WTC11 (cell line): ENCODE measurements at places on chromosomes 1 and 21.
A peak's percentile ranks its signal among the peaks of the same experiment; 100 is the strongest.

- no peak for DNase-seq
These were observed 22.3 kb upstream of the ZZZ3 start for GRCh38 chr1:77704736-77705135.

DNA sequence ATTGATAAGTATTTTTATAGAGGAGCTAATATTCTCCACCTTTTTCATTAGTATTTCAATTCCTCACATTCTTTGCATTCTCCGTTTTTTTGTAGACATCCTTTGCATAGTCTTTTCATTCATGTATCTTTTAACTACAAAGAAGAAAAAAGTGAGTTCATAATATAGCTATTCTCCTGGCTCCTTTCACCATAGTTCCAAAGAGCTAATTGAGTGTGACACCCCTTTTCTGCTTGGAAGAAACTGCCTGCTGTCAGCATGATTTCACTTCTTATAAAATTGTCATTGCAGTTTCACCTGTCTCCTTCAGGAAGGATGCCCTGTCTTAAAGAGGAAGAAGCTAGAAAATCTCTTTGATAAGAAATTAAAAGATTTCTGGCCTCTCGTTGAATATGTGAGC is 991.1 kb downstream of the KCNT2 start:
- no peak for DNase-seq

DNA sequence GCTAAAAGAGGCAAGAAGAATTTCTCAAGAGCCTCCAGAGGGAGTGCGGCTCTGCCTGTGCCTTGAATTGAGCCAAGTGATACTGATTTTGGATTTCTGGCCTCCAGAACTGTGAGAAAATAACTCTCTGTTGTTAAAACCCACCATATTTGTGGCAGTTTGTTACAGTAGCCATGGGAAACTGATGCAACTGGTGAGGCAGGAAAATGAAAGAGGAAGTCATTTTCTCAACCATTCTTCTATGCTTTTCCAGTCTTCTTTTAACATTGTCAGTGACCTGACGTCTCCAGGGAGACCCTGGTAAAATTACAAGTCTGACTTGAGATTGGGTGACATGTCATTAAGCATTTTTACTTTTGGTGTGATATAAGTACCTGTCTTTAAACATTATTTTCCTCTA is 5.8 kb downstream of the OR6P1 start:
- no peak for DNase-seq

DNA sequence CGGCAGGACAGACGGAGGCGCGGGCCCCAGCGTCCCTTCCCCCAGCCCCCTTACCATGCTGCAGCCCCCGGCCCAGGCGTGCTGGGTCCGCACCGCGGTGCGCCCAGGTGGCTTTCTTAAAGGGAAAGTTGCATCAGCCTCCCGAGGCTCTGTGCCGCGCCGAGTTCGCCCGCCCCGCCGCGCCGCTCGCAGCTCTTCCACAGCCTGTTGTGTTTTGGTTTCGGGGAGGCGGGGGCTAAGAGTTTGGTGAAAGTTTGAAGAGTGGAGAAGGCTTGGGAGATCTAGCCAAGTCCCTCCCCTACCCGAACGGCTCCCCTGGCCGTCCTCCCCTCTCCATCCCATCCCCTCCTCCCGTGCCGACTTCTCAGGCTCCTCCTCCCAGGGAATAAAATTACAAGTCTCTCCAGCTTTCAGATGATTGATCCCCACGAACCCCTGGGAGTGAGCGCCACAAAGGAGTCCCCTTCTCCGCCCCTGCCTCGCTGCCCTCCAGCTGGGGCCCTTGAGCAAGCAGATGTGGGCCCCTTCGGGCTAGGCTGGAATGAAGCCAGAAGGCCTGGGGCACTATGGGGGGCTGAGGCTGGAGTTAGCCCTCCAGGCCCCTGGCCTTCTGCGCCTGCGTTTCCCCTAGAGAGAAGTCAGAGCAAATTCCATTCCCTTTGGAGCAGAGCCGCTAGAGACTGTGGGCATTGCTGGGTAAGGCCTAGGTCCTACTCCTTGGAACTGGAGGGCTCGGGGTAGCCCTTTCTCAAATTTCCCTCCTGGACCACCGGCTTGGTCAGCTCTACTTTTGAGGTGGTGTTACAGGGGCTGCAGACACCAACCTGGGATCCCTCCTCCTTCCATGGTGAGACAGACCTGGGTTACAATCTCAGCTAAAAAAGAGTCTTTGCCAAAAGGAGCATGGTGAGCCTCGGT is at the start of gene SLC6A9:
Gene SLC6A9 (minus strand): TSS at position 211 of the 918 bp plus-strand sequence. CDS start 7,185 bp downstream, outside the sequence.
- DNase-seq, result peak; percentile 72

- DNase-seq, result no peak
These were observed 11.4 kb downstream of the RPE65 start for GRCh38 chr1:68438310-68438709.

- DNase-seq, result no peak
These were observed 140.6 kb downstream of the PEX14 start for GRCh38 chr1:10615332-10615731.

- no peak for DNase-seq
These were observed 6.5 kb upstream of the PEX10 start for GRCh38 chr1:2418791-2419320.

DNA sequence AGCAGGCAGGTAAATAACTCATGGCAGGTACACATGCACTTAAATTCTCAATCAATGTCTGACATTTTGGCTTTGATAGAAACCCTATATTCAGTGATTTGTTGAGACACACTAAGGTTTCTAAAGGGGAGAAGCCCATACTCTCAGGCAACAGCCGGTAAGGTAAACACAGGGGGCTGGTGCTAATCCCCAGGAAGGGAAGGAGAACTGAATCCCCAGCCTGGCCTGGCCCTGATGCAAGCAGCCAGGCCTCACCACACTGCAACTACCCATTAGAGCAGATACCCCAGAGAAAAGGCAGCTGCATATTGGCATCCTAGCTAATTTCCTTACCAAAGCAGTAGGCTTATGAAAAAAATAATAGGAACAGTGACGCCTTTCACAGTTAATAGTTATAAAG is 116.5 kb upstream of the LRRC7 start:
- DNase-seq, result peak; percentile 20
